ENCODE measurements at places on chromosomes 7 and 10.

- DNase-seq = no peak
Observed at GRCh38 chr10:119575991-119576390, 20.8 kb downstream of the TIAL1 start.

DNA sequence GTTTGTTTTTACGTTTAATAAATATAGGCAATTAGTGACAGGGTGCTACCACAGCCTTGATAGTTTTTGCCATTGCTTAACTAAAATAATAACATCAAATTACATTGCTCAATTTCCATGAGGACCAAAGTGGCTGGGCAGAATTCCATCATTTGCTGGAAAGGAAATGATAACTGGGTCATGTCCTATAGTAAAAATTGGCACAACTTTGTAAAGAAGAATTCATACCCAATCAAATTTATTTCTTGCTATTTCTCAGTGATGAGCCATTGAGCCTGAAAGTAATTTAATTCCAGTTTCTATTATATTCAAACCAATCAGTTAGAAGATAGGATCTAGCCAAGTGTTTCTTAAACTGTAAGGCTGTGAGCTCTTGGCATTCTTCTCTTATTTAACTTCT, 102.2 kb upstream of the CTTNBP2 start:
- no peak for DNase-seq

DNA sequence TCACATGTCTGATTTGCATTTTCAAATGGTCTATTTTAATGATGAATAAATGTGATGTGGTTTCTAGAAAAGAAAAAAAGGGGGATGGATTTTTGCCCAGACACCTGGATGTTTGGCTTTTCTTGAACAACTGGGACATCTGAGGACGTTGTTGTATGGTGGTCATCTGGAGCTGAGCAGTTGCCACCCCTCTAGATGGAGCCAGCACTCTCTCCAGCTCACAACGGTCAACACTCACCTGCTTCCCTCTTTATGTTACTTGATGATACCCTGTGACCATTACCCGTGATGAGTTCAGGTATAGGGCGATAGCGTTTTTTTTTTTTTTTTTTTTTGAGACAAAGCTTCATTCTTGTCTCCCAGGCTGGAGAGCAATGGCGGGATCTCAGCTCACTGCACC, 30.1 kb upstream of the PAXIP1 start:
- DNase-seq = no peak

DNA sequence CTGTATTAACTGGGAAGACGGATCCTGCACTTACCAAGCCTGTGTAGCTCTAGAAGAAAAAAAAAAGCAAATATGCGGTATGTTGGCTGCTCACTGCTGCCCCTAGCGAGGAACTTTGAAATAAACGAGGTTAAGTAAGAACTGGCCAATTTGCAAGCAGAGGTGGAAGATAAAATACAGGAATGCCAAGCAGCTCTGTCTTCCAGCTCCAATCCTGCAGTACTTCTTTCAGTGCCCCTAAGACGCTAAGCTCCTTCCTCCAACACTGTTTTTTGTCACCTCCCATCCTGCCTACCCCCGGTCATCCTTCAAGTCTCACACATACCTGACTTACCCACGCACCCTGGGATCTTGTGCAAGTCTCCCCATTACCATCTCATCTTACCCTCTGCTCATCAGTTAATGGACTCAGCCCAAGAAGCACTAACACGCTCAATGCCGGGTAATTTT, 809 bp downstream of the C10orf143 start:
- no peak for DNase-seq

GRCh38 chr10:95987685-95988426, 55.5 kb upstream of the CCNJ start:
- no peak for DNase-seq

- DNase-seq = no peak
Observed at GRCh38 chr7:81960026-81960425, 190.2 kb upstream of the HGF start.

GRCh38 chr7:64541438-64542359, 21.2 kb downstream of the ZNF680 start:
- DNase-seq = no peak

DNA sequence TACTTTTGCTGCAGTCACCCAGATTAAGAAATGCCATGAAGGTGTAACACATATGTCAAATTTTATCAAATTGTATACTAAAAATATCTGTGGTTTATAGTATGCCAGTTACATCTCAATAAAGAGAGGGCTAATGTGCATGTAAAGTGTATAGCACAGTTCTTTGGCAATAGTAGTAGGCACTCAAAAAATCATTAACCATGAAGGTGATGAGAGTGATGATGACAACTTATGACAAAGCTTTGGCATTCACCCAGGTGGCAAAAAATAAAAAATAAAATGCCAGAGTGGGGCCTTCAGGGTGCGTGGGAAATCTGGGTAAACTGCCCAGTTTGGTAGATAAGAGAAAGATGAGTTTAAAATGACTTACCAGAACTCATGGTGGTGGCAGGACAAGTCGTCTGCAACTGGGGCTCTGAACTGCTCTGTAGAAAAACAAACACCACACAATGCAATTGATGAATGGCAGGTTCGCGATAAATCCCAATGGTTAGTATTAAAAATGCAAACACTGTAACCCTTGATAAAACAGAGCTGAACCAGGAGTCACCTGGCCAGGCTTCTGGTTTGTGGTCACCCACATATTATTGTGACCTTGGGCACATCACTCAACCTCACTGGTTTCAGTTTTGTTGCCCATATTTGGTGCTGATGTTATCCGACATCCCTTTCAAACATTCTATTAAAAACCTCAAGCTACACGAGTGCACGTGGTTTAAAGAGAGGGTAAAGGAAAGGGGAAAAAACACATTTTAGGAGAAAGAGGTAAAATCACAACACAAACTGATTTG, 120.2 kb downstream of the SORBS1 start:
- no peak for DNase-seq

DNA sequence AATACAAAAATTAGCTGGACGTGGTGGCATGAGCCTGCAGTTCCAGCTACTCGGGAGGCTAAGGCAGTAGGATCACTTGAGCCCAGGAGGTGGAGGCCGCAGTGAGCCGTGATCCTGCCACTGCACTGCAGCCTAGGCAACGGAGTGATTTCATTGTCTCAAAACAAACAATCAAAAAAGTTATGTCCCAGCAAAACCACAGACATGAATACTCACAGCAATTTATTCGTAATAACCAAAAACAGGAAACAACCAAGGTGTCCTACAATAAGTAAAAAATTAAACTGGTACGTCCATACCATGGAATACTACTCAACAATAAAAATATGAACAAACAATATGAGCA, 11.6 kb upstream of the CYTH3 start:
- no peak for DNase-seq

DNA sequence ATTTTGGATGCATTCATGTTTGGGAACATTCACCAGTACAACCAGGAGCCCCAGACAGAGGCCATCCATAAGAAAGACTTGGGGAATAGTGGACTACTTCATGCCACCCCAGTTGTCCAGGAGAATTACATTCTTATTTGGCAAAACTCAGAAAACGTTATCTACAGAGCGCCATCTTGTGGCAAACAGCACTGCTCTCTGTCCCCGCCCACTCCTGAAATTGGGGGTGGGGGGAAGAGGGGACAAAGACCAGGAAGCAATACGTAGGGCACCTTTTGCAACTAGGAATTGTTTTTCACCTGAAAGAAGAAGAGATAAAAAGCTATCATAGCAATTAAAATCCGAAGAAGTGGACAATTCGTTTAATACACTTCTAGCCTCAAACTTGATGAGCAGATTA, 134.6 kb upstream of the MGMT start:
- peak; percentile 19 for DNase-seq

- DNase-seq = no peak
Observed at GRCh38 chr10:86252079-86252478, 114.5 kb downstream of the GRID1 start.

DNA sequence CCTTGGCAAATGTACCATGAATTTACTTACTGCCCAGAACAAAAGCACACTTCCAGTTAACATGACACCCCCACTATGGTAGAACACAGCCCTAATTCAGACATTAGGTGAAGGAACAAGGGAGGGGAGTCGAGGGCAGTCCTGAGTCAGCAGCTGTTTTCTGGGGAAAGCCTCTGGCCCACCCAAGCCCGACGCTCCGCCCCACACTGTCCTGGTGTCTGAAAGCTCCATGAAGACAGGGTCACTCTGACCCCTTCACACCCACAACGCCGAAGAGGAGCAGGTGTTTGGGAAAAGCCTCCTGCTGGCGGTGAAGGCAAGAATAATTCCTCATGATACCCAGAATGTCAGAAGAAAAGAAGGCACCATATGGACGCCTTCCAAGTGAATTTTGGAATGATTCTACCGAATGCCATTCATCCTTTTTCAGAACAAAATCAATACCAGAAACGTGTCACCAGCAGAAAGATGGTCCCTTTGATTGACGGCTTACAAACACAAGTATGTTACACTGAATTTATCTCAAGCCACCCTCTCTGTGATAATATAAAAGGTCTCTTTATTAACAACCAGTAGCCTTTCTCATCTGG, 172.1 kb downstream of the DIP2C start:
- no peak for DNase-seq

All from esophagus muscularis mucosa (tissue), 4 donors.